Progenitor cell of endocrine pancreas (in vitro differentiated cells): ENCODE measurements at places on chromosomes 3 and 15. TPM values are rescaled to one million over a fixed set of nuclear protein-coding genes. Genes with fewer than 3 reads are reported as not detected.

GRCh38 chr3:24373198-24373959 is 121.3 kb downstream of the THRB start:
- DNase-seq: no peak

DNA sequence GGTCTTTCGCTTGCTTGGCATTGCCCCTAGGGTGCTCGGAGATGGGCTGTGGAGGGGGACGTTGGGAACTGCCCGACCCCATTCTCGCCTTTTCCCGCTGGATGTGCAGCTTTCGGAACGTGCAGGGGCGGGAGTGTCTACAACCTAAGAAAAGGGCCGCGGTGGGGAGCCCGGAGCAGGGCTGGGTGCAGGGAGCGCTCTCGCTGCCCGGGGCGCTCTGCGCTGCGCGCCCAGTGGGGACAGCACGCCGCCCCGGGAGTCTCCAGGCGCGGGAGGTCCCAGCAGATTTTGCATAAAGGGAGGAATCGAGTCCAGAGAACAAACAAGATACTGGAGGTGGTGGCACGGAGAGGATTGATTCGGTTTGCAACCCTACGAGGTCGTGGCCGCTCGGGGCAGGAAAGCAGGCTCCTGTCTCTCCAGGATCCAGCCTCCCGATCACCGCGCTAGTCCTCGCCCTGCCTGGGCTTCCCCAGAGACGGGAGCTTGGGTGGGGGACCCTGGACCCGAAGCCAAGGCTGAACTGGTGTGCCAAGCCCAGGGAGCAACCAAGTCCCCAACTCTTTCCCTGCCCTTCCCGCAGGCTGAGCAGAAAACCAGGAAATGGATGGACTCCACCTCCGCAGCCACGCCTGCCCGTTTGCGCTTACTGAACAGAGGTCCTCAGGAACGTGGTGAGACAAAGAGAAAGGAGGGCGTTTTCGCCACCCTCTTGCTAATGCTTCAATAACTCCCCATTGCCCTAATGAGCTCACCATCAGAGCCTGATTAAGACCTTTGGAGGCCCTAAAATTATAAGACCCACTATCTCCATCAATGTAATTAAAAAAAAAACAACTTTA is 59.7 kb downstream of the NOX5 start:
- DNase-seq: peak; percentile 34

DNA sequence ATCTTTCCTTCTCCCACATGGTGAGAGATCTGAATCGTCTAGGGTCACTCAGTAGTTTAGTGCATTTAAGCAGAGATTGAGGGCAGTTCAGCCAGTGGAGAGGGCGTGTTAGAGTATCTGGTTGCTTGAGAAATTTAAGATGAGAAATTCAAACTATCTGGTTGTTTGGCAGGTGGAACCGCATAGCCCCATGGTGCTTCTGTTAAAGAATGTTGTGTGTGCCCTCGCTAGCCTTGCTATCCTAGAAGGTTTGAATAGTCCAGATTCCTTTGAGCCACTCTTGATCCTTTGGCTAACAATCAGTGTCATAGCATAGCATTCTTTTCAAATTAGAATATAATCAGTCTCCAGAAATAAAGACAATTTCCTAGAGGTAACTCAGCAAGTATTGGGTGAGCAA is 32.1 kb downstream of the ABHD17C start:
- DNase-seq: no peak

- DNase-seq: no peak
Measured at GRCh38 chr15:90106522-90107117, 4.4 kb upstream of the IDH2 start.

Gene FILIP1L
- total RNA-seq: 19.4 and 29.6 TPM in 2 replicates

DNA sequence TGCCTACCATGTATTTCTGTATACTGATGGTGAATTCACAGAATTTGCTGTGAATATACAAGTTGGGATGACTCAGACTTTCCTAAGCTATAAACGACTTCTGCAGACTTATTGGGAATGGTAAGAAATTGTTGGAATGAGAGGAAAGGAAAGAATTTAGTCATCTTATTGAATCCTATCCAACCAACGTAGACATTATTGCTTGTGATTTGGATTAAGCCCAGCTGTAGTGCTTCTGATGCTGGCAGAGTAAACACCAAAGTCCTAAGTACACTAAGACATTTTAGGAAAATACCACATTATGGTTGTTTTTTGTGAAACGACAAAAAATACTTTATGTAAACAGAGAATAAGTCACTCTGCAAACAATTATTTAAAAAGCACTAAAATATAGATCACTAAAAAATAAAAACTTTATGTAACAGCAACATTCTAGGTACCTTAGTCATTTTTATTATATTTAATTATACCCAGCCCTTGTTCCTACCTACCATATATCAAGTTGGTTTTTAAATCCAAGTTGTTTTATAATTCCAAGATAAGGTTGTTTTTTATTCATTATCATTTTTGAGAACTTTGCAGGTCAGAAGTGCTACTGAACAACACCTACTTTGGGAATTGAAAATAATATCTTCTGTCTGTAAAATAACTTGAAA is 99.2 kb upstream of the MLF1 start:
- no peak for DNase-seq

DNA sequence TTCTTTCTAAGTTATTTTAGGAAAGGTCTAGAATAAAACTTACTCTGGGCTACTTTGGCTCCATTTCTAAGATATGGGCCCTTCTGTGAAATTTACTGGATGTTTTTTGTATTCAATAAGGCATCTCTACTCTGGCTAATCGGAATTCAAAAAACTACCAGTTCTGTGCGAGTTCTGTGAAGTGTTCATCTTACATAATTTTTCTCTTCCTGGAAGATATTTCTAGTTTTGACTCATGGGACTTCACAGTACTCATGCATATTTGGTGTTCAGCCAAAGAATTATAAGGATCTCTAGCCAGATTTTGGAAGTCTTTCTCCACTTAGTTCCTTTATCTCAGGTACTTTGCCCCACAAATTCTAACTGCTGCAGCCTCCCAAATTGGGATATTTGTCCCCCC is 46.4 kb upstream of the MBNL1 start:
- no peak for DNase-seq

Gene TMEM39A
- 48.3 and 51.6 TPM in 2 replicates for total RNA-seq

DNA sequence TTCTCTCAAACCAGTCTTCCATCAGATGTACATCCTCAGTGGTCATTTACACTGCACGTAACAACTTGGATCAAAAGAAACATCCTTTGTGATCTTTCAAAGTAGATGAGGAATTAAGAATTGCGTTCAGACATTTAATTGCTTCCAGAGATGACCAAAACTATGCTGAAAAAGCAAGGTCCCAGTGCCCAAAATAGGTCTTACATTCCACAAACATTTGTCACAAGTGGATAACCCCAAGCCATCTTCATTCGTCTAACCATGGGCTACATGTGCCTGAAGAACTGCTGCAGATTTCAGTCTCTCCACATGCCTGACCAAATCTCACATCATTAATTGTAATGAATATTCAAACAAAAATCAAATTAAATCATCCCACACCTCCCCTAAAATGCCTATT is 273.6 kb downstream of the SHOX2 start:
- no peak for DNase-seq

Gene CEP19
- total RNA-seq: 2.3 and 2.5 TPM in 2 replicates

- DNase-seq: no peak
Measured at GRCh38 chr15:60829416-60829815, 350.5 kb upstream of the ICE2 start.

- DNase-seq: no peak
Measured at GRCh38 chr15:101118116-101118515, 133.7 kb downstream of the CHSY1 start.
